ENCODE measurements at places on chromosomes 1 and 21.

DNA sequence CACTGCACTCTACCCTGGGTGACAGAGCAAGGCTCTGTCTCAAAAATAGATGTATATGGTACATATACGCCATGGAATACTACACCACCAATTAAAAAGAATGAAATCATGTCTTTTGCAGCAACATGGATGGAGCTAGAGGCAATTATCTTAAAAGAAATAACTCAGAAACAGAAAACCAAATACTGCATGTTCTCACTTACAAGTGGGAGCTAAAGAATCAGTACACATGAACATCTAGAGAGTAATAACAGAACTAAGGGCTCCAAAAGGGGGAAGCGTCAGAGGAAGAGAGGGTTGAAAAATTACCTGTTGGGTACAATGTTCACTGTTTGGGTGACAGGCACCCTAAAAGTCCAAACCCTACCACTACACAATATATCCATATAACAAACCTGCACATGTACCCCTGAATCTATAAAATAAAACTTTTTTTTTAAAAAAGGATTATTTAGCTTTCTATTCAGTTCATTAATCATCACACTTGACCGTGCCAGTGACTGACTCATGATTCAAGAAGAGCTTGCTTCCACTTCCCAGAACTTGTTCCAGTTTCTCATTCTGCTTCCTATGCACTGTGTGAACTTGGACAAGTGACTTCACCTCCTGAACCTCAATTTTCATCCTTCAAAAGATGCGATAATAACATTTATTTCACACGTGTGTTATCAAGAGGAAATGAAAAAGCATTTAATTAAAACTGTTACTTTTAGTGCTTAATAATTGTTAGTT is 109.6 kb downstream of the PLPP3 start:
- no peak for DNase-seq
- no peak overlapping the region for H3K4me3 ChIP-seq
- H3K27ac ChIP-seq, result no peak overlapping the region
- H3K4me1 ChIP-seq, result peaks cover 51% of the 10 kb centered on the region
- H3K36me3 ChIP-seq, result no peaks in the 10 kb centered on the region

DNA sequence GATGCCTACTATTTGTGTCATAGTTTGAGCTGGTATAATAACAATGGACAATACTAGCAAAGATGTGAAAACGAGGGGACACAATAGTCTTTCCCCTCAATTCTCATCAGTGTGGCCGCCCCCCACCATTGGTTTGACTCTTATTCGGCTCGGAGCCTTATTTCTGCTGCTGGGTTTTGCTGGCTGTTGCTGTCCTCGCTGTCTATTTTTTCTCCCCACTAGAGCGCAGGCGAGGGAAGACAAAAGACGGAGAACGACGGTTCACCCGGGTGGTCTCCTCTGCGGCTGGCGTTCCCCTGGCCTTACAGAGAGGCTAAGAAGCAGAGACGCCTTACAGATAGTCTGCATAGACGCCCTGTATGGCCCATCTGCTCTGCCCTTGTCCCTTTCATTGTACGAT is 19.4 kb downstream of the CLIC6 start:
- H3K36me3 ChIP-seq, result no peaks in the 10 kb centered on the region
- peaks cover 2% of the 10 kb centered on the region for H3K4me1 ChIP-seq
- H3K27ac ChIP-seq, result no peak overlapping the region
- no peak overlapping the region for H3K4me3 ChIP-seq

DNA sequence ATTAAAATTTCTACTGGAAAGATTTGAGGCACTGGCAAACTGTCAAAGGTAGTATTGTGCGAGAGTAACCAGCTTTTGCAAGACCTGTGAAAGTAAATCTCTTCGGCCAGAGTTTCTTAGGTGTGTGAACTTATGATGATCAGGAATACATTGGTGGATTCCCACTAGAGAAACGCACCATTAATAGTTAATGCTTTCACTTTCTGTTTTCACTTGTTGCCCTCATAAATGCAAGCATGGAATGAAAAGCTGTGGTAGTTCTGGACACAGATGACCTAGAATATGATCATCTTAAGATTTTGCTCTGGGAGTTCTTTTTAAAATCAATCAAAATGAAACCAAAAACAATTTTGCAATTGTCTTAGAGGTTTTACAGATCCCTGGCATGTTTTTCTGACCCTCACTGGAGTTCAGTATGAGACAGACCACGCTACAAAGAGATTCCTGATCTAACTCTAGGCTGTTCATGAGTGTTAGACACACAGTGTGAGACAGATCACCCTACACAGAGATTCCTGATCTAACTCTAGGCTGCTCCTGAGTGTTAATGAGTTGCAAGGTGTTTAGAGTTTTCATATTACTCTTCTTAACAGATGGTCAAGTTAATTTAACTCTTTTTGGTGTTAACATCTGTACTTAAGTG is 98.8 kb downstream of the SDCCAG8 start:
- peaks cover 16% of the 10 kb centered on the region for H3K4me1 ChIP-seq
- H3K4me3 ChIP-seq, result no peak overlapping the region
- DNase-seq, result no peak
- H3K36me3 ChIP-seq, result peaks cover 22% of the 10 kb centered on the region

GRCh38 chr1:23403038-23403336 is 21.6 kb downstream of the TCEA3 start:
- H3K36me3 ChIP-seq, result no peaks in the 10 kb centered on the region
- peaks cover 20% of the 10 kb centered on the region for H3K4me1 ChIP-seq
- H3K27me3 ChIP-seq, result peaks cover under 1% of the 10 kb centered on the region
- DNase-seq, result no peak
- no peak overlapping the region for H3K4me3 ChIP-seq
- peak overlapping the region; percentile 68 for H3K27ac ChIP-seq

DNA sequence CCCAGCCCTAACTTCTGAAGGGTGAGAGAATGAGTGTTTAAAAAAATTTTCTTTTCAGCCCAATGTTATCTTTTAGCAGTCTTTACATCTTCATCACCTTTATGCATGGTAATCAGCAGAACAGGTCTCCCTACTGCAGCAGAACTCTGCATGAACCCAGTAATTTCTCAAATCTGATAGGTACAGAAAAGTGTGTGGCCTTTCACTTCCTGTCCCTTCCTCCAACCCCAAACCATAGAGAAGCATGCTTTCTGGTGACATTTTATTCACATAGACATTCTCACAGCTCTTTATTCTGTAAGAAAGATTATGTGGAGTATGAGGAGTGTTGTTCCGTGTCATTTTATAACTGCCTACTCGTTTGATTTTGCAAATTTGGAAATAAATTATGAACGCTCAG is 68.6 kb downstream of the RPAP2 start:
- no peak overlapping the region for H3K27ac ChIP-seq
- H3K4me3 ChIP-seq, result no peak overlapping the region
- no peak for DNase-seq
- H3K4me1 ChIP-seq, result peaks cover 9% of the 10 kb centered on the region
- peaks cover 30% of the 10 kb centered on the region for H3K36me3 ChIP-seq
- no peaks in the 10 kb centered on the region for H3K27me3 ChIP-seq

- peaks cover 30% of the 10 kb centered on the region for H3K36me3 ChIP-seq
- H3K4me3 ChIP-seq, result no peak overlapping the region
- no peaks in the 10 kb centered on the region for H3K27me3 ChIP-seq
- no peak for DNase-seq
- H3K27ac ChIP-seq, result no peak overlapping the region
Observed at GRCh38 chr1:232474826-232475225, 155.1 kb downstream of the SIPA1L2 start.

DNA sequence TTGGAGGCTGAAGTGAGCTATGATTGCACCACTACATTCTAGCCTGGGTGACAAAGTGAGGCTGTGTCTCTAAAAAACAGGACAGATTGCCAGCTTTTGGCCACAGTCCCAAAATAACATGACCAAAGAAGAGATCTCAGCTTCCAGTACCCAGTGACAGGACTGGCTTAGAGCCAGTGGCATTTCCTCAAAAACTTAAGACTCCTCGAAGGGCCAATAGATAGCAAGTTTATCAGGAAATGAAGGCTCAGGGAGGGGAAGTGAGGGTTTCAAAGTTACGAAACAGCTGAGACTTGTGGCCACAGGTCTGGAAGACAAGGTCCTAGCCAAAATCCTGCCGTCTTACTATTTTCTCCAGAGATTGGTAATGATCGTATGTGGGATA is 6.3 kb upstream of the TMEM39B start:
- H3K4me3 ChIP-seq, result no peak overlapping the region
- DNase-seq, result no peak
- peaks cover 38% of the 10 kb centered on the region for H3K4me1 ChIP-seq
- no peaks in the 10 kb centered on the region for H3K27me3 ChIP-seq

DNA sequence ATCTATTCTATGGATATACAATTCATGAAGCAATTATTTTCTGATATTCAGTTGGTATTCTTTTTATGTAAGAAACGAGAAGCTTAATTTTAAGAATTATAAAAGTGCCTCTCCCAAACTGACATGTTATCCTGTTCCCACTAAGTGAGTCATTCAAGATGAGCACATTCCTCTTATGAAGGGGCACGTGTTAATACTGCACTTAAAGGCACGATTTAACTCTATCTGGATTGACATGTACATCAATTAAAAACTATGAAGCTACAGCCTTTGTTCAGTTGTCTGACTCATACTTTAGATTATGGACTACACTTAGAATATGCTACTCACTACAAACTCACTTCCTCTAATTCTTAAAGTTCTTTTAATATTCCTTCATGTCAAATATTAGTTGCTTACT is 111.6 kb downstream of the CYYR1 start:
- no peaks in the 10 kb centered on the region for H3K36me3 ChIP-seq
- no peak overlapping the region for H3K27ac ChIP-seq
- peaks cover 5% of the 10 kb centered on the region for H3K4me1 ChIP-seq
- no peak overlapping the region for H3K4me3 ChIP-seq

GRCh38 chr1:184513421-184513820 is 126.6 kb downstream of the C1orf21 start:
- H3K27me3 ChIP-seq, result no peaks in the 10 kb centered on the region
- peaks cover 15% of the 10 kb centered on the region for H3K4me1 ChIP-seq

DNA sequence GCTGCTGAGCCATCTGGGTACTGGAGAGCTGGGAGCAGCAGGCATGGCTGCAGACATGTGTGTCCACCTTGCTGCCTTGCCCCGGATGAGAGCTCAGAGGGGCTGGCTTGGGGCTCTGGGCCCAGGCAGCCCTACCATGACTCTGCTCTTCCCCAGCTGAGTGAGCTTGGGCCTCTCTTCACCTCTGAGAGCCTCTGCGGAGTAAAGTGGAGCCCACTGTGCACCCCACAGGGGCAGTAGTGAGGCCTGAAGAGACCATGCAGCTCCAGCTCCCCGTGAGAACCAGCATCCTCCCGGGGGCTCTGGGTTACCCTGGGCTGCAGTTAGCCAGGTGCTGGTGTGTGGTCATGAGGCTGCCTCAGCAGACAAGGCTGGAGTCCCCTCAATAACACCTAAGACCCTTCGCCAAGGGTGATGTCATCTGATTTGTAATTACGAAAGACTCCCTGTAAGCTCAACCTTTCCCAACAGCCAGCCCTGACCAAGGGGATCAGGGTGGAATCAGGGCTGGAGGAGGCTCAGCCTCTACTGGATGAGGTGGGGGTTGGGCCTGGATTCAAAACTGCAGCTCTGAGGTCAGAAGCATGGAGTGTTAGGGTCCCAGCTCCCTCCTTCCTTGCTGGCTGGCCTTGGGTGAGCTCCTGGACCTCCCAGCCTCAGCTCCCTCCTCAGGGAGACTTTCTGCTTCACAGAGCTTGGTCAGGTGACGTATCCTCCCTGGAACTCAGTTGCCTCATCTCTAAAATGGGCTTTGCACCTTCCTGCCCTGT is 308.0 kb downstream of the MATN1 start:
- H3K4me1 ChIP-seq, result peaks cover 29% of the 10 kb centered on the region
- H3K27me3 ChIP-seq, result peaks cover 5% of the 10 kb centered on the region
- H3K36me3 ChIP-seq, result no peaks in the 10 kb centered on the region
- DNase-seq, result no peak
- no peak overlapping the region for H3K27ac ChIP-seq

- H3K36me3 ChIP-seq, result no peaks in the 10 kb centered on the region
- peak overlapping the region; percentile 62 for H3K4me3 ChIP-seq
- H3K27me3 ChIP-seq, result peaks cover 97% of the 10 kb centered on the region
- no peak overlapping the region for H3K27ac ChIP-seq
- peaks cover 8% of the 10 kb centered on the region for H3K4me1 ChIP-seq
- no peak for DNase-seq
Observed at GRCh38 chr1:90706437-90707362, 10.4 kb downstream of the BARHL2 start.

DNA sequence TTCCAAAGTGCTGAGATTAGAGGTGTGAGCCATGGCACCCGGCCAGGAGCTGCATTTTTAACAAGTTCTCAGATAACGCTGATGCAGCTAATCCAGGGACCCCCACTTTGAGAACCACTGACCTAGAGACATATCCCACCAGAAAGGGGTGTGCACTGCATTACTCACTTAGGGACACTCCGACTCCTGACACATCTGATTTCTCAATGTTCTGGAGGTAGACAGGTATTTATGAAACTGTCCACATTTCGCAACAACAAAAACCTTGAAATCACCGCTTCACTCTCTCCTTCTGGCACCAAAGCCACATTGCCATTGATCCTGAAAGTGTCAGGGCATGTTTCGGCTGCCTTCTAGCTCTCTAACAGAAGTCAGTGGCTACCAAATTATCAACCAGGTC is 23.2 kb upstream of the CAMTA1 start:
- H3K27me3 ChIP-seq, result peaks cover 21% of the 10 kb centered on the region
- no peak overlapping the region for H3K27ac ChIP-seq
- no peaks in the 10 kb centered on the region for H3K4me1 ChIP-seq
- no peaks in the 10 kb centered on the region for H3K36me3 ChIP-seq

- no peak overlapping the region for H3K4me3 ChIP-seq
- no peaks in the 10 kb centered on the region for H3K27me3 ChIP-seq
- no peak overlapping the region for H3K27ac ChIP-seq
- no peak for DNase-seq
Observed at GRCh38 chr1:248849637-248850036, 9.2 kb downstream of the ZNF692 start.

GRCh38 chr1:99441299-99442095 is 177.2 kb downstream of the PLPPR4 start:
- no peaks in the 10 kb centered on the region for H3K27me3 ChIP-seq
- H3K27ac ChIP-seq, result peak overlapping the region; percentile 7
- no peak overlapping the region for H3K4me3 ChIP-seq
- H3K4me1 ChIP-seq, result peaks cover 14% of the 10 kb centered on the region
- no peak for DNase-seq

DNA sequence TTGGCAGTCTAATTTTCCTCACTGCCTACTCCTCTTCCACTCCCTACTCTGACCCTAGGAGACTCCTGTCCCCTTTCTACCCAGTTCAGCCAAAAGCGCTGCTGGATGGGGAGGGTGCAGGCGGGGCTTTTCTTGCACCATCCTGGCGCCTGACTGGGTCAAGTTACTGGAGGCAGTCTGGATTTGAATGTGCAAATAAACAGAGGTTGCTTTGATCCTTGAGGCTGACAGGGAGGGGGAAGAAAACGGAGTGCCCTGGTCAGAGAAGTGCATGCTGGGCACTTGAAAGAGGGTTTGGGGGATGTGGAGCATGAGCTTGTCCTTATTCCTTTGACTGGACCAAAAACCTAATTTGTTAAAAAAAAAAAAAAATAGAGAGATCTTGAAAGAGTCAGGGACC is 76.8 kb upstream of the SOX13 start:
- DNase-seq, result no peak
- H3K4me3 ChIP-seq, result no peak overlapping the region
- H3K27me3 ChIP-seq, result no peaks in the 10 kb centered on the region
- no peak overlapping the region for H3K27ac ChIP-seq
